ENCODE measurements at places on chromosomes 7 and 10. TPM values are rescaled to one million over a fixed set of nuclear protein-coding genes. Genes with fewer than 3 reads are reported as not detected.

Gene CHAT
- total RNA-seq: not detected

Gene NPTX2
- total RNA-seq: 29.9 TPM

Gene CYP2W1
- not detected for total RNA-seq

Gene EXOSC1
- total RNA-seq: 63.6 TPM

Gene HOXA2
- not detected for total RNA-seq

Gene EPHB6
- 18.1 TPM for total RNA-seq

Gene TAS2R41
- total RNA-seq: 2.9 TPM

Gene AKR1C4
- total RNA-seq: not detected

Gene AZGP1
- 0.17 TPM for total RNA-seq

DNA sequence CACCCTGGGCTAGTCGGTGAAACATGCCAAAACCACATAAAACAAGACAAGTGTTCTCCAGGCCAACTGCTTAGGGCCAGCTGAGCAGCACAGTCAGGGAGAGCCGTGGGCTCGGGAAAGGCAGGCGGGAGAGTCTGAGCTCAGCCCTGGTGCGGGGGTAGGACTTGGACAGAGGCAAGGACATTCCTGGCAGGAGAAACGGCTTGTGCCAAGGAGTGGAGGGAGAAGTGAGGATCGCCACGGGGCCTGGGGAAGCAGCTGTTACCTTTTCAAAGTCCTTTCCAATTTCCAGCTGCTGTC is 4.2 kb downstream of the ELN start:
- DNase-seq: no peak

GRCh38 chr10:73506491-73506890 is 10.7 kb upstream of the PPP3CB start:
- DNase-seq: no peak

DNA sequence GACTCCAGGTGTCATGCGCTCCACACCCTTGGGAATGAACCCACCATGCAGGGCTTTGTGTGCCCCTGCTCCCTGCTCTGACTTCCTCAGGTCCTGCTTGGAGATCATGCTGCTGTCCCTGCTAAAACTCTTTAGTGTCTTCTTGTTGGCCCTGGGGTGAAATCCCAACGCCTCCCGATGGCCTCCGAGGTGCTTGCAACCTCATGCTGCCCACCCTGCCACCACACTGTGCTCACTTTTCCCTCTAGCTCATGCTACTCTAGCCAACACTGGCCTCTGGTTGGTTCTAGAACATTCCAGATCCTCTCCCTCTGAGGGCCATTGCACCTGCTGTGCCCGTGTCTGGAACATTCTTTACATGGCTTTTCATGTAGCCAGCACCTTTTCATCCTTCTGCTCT is 227.7 kb downstream of the ADAM12 start:
- peak; percentile 33 for DNase-seq

- DNase-seq: no peak
Observed at GRCh38 chr10:114655671-114656070, 2.4 kb downstream of the ABLIM1 start.

DNA sequence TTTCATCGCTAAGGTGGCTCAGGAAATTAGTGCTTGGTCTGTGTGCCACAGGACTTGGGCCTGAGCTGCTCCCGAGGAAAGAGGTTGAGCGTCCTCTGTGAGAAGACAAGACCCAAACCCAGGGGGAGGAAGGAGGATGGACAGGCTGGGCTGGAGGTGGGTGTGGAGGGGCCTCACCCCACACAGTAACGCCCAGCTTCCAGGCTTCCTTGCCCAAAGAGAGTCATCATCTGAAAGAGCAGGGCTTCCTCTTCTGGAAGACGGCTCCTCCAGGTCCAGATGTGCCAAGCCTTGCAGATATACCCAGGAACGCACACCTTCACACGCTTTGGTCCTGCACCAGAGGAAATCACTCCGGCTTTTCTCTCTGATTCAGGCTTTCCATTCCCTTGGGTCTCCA is 127.8 kb upstream of the MGMT start:
- no peak for DNase-seq

DNA sequence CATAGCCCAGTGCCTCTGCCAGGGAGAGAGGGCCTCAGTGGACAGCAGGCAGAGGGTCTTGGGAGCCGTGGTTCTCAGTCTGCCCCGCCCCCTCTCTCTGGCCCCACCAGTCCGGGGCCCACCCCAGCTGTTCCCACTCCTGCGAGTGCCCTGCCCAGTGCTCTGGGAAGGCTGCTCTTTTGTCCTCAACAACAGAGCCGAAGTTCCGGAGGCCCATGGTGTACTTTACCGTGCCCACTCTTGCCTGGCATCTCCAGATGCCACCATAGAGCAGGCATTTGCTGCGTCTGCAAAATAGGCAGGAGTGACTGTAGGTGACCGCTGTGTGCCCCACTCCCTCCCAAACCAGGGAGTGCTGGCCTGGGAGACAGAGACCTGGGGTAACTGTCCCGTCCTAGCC is 29.3 kb upstream of the PCBD1 start:
- no peak for DNase-seq

- DNase-seq: no peak
Observed at GRCh38 chr7:37928878-37929277, 8.4 kb downstream of the EPDR1 start.

DNA sequence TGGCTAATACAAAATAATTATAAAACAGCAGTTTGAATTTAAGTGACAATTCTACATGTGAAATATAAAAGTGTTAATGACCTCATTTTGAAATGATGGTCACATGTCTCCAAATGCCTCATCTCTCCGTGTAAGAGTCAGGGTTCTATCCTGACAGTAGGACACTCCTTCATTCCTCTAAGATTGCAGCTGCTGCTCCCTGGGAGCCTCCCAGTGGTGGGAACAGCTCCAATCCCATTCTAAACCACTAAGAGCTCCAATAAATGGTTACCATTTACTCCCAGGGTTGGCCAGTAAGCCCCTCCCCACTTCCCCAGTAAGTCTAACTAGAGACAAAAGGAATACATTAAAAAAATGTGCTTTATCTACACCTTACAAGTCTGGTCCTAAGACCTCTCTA is 344.6 kb upstream of the AOAH start:
- peak; percentile 38 for DNase-seq

GRCh38 chr10:94546049-94546900 is 687 bp downstream of the HELLS start:
- no peak for DNase-seq

GRCh38 chr7:114468844-114469243 is 54.2 kb downstream of the FOXP2 start:
- no peak for DNase-seq

Measured in GM23338 (cell line).